Body of pancreas (tissue), 4 donors: ENCODE measurements at places on chromosomes 5 and 9. TPM values are rescaled to one million over a fixed set of nuclear protein-coding genes. Genes with fewer than 3 reads are reported as not detected.

Gene INSYN2B
- not detected for total RNA-seq

Gene NUTM2G
- total RNA-seq: not detected

- H3K4me1 ChIP-seq: no peaks in the 10 kb centered on the region
- H3K4me3 ChIP-seq: no peak overlapping the region
- H3K27me3 ChIP-seq: no peaks in the 10 kb centered on the region
These were observed 92.1 kb upstream of the IER5L start for GRCh38 chr9:129270205-129270604.

GRCh38 chr9:135530146-135530545 is 8.9 kb downstream of the LCN1 start:
- no peak for DNase-seq
- H3K4me1 ChIP-seq: no peaks in the 10 kb centered on the region
- H3K36me3 ChIP-seq: no peaks in the 10 kb centered on the region
- H3K4me3 ChIP-seq: no peak overlapping the region
- no peak overlapping the region for H3K27ac ChIP-seq

DNA sequence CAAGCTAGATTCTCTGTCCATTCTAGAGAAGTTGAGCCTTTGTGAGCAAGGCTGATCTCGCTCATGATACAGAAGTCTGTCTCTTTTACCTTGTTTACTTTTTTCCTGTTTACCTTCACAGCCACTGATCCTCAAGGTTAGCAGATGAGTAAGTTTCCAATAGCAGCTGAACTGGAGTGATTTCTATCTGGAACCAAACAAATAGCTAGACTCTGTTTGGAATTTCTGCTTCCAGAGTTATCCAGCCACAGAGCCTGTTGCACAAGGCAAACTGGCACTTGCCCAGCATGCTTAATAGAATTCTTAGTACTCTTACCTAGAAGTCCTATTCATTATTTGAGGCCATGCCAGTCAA is 12.8 kb upstream of the PANK3 start:
- peaks cover 19% of the 10 kb centered on the region for H3K4me1 ChIP-seq
- DNase-seq: peak; percentile 84
- no peaks in the 10 kb centered on the region for H3K36me3 ChIP-seq
- H3K27me3 ChIP-seq: no peaks in the 10 kb centered on the region

DNA sequence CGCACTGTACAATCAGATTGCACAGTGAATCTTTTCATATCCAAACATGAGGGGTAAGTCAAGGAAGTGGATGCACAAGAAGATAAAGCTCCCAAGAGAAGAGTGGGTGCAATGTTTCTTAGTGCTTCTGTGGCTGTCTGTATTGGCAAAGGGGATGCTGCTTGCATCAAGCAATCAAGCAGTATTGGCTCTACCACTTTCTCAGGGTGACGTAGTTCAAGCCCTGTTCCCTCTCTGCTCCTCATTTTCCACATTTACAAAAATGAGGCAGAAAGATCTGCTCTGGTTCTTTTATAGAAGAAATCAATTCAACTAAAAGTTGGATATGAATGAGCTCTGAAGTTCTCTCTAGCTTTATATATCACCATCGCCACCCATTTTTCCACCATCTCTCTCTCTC is 2.3 kb downstream of the TNFSF8 start:
- H3K27ac ChIP-seq: no peak overlapping the region
- no peaks in the 10 kb centered on the region for H3K4me1 ChIP-seq

DNA sequence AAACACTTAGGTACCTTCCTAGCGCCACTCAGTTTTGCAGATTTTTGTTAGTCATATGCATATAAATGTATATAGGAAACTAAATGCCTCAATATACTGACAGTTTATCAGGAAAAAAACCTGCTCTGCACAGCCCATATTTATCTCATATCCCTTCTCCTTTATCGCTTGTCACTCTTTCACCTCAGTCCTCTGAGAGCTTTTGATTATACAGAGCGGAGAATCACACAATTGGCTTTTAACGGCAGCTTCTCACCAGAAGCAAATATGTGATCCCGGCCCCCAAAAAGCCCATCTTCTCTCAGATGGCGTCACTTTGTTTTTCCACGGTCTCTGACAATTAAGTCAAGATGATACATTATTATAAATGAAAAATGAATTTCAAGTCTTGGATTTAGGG is 362.6 kb downstream of the DNAH5 start:
- H3K4me1 ChIP-seq: peaks cover 11% of the 10 kb centered on the region
- H3K4me3 ChIP-seq: no peak overlapping the region
- no peak overlapping the region for H3K27ac ChIP-seq
- H3K27me3 ChIP-seq: no peaks in the 10 kb centered on the region
- no peaks in the 10 kb centered on the region for H3K36me3 ChIP-seq
